ENCODE measurements at places on chromosomes 6 and 20.

- DNase-seq = no peak
Measured at GRCh38 chr6:112145080-112145573, 57.7 kb downstream of the FAM229B start.

DNA sequence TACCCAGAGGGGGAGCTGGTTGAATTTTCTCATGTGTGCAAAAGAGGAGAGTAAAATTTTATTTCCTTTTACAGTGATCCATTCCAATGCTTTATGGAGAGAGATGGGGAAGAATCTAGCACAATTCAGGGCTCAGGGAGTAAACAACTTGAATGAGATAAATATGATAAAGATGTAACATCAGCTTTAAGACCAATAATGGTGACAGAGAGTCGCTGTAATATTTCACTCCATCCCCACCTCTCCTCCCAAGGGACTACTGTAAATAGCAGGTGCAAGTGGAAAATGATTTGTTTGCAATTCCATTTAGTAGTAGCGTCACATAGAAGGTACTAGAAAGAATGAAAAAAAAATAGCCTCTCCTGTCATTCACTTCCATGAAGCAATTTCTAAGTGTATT, 4.8 kb downstream of the CRISP3 start:
- no peak for DNase-seq

DNA sequence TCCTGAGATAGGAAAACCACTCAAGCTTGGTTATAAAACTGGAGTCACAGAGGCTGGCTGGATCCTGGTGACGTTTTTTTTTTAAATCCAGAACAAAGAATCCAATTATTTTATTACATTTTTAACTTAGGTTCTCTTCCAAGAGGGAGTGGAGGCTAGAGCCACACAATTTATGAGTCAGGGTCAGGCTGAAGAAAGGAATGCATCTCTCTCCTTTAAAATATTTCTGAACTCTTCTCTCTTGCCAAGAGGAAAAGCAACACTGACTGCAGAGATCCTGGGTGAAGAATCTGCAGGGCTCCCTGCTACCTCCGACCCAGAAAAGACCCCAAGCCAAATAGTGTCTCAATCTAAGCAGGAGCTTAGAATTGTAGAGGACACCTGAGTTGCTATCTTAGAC, 88.5 kb upstream of the SSTR4 start:
- DNase-seq = no peak

GRCh38 chr20:54212226-54212625, 4.3 kb downstream of the PFDN4 start:
- no peak for DNase-seq

DNA sequence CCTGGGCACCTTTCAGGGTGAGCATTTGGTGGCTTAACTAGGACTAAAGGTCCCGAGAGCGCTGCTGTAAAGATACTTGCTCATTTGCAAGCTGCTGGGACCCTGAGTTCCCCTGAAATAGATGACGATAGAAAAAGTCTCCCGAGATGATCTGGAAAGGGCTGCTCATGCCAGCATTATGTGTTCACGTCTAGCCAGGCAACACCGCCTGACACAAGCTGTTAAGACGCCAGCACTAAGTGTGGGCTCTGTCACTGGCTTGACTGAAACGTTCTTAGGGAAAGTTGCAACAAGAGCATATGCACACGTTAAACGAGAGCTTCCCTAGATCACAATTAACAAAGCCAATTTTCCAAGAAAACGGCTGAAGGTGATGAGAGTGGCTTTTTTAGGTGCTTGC, 113.7 kb downstream of the SLC23A2 start:
- no peak for DNase-seq

- no peak for DNase-seq
Measured at GRCh38 chr6:109767961-109768360, 76.9 kb downstream of the FIG4 start.

GRCh38 chr20:51747182-51747911, 20.8 kb downstream of the ATP9A start:
- no peak for DNase-seq

DNA sequence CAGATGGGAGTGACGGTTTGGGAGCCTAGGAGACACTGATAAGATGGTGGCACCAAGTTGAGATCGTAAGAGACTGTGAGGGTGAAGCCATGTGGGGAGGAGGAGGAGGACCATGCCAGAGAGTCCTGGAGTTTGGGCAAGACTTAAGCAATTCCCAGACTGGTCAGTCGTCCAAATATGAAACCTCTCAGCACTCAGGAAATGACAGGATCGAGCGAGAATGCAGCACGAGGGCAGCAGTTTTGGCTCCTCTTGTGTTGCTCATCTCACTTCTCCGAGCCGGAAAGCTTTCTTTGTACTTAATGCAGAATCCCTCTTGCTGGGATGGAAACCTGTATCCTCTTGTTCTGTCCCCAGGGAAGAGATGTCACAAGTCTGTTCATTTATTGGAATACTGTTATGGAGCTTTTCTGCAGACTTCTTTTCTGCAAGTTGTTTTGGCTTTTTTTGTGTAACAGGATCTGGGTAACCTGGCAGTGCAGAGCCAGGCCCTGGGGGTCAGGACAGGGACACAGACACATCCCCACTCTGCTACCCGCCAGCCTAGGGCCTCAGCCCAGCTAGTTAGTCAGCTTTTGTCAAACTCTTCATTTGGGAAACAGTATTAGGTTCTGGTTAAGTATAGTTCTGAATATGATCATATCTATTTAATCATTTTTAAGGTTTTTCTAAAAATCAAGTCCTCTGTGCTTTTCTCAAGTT, 34.3 kb downstream of the FNDC1 start:
- DNase-seq = no peak

DNA sequence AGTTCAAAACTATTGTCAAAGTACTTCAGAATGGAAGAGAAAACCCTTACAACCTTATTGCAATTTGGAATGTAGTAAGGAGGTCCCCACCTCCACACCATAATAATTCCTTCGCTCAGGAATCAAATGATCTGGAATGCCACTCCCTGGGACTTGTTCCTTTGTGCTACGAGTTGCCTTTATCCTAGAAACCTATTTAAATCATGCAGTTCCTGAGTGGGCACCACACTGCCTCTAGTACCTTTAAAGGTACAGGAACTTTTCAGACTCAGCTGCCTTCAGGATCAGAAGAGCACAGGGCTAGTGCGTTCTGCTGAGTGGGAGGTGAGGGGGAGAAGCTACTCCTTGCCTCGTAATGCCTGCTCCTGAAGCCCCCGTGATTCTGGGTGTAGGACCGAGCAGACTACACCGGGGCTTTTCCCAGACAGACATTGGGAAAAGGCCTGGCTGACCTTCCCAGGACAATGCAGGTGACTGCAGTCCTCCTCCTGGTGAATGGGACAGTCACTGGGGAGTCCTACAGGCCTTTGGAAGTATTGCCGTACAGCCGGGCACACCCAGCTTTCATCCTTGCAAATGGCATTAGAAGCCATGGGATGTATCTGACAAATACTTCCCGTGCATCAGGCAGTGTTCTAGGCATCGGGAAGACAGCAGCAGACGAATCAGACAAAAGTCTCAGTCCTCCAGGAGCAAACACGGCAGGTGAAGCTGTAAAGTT, 11.8 kb upstream of the TUBB2B start:
- DNase-seq = no peak

GRCh38 chr6:154428897-154429296, 72.3 kb upstream of the IPCEF1 start:
- no peak for DNase-seq

GRCh38 chr6:72968704-72969103, 256.6 kb downstream of the KHDC1L start:
- no peak for DNase-seq

DNA sequence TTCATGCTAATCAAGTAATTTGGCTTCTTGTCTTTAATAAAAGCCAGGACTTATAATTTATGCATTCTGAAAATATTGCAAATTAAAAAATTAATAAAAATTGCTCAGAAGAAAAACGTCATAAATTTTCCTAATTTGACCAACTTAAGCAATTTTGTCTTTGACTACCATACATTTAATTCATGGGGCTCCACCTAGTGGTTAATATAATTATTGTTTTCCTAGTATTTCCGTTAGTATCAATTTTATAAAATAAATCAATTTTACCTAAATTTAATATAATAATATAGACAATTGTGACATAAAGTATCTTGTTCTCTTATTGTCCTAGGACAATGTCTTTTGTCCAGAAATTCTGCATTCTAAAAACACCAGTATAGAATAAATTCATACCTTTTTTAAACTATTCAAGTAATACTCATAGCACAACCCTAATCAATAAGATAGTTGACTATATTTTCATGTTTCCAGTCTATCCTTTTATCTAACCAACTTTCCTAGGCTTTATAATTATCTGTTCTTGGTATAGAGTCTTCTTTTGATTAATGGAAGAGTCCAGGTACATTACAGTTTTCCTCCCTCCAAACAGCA, 319.9 kb downstream of the TRDN start:
- DNase-seq = peak; percentile 27

- DNase-seq = no peak
Measured at GRCh38 chr6:161233986-161234661, 39.7 kb downstream of the AGPAT4 start.

DNA sequence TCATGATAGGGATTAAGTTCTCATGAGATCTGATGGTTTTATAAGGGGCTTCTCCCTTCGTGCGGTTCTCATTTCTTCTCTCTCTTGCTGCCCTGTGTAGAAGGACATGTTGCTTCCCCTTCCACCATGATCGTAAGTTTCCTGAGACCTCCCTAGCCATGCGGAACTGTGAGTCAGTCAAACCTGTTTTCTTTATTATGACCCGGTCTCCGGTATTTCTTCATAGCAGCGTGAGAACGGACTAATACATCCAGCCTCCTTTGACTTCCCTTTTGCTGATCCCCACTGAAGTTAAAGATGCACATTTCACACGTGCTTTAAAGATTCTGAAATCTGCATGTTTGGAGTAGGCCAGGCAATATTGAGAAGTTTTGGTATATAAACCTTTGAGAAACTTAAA, 543.1 kb downstream of the PRKN start:
- no peak for DNase-seq

DNA sequence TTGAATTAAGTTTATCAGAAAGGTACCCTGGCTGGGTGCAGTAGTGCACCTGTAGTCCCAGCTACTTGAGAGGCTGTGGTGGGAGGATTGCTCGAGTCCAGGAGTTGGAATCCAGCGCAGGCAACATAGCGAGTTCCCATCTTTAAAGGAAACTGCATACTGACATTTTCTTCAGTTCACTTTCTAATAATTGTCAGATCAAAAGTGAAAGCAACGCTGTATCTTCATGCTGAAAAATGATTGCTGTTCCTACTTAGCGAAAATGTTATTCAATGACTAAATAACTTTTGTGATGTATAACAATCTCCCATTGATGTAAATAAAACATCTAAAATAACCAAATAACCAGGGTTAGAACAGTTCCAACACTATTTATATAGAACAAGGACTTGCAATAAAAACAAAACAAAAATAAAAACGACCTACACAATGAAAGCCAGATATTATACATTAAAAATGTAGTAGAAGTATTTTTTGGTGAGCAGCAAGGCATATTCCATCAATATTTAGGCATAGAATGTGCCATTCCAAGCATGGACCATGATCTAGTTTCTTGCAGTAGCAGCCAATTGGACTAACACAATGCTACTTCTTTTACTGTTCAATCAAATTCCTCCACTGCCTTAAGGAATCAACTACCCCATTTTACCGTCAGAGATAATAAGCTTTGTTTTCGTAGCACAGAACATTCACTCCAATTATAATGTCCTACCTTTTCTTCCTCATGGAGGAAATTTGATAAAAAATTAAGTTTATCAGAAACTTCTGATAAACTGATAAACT, 1.5 kb downstream of the LATS1 start:
- DNase-seq = peak; percentile 28

GRCh38 chr6:81998432-81998831, 246.0 kb upstream of the TENT5A start:
- no peak for DNase-seq

- no peak for DNase-seq
Measured at GRCh38 chr20:43514648-43514999, 7.1 kb downstream of the L3MBTL1 start.

GRCh38 chr6:170523256-170524171, 29.6 kb downstream of the PSMB1 start:
- DNase-seq = peak; percentile 55

- no peak for DNase-seq
Measured at GRCh38 chr6:42147138-42147562, 4.7 kb upstream of the C6orf132 start.

GRCh38 chr6:33849500-33850075, 45.8 kb upstream of the MLN start:
- DNase-seq = no peak

DNA sequence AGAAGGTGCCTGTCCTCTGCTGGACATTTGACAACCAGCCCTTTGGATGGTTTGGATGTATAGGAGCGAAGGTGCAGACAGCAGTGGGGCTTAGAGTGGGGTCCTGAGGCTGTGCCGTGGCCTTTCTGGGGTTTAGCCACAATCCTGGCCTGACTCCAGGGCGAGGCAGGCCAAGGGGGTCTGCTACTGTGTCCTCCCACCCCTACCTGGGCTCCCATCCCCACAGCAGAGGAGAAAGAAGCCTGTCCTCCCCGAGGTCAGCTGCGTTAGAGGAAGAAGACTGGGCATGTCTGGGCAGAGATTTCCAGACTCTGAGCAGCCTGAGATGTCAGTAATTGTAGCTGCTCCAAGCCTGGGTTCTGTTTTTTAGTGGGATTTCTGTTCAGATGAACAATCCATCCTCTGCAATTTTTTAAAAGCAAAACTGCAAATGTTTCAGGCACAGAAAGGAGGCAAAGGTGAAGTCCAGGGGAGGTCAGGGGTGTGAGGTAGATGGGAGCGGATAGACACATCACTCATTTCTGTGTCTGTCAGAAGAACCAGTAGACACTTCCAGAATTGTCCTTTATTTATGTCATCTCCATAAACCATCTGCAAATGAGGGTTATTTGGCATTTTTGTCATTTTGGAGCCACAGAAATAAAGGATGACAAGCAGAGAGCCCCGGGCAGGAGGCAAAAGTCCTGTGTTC, 1.3 kb upstream of the CDKN1A start:
- no peak for DNase-seq

- no peak for DNase-seq
Measured at GRCh38 chr6:121521164-121521555, 85.7 kb downstream of the GJA1 start.

GRCh38 chr6:31717499-31718222, 2.5 kb downstream of the LY6G6D start:
- no peak for DNase-seq

DNA sequence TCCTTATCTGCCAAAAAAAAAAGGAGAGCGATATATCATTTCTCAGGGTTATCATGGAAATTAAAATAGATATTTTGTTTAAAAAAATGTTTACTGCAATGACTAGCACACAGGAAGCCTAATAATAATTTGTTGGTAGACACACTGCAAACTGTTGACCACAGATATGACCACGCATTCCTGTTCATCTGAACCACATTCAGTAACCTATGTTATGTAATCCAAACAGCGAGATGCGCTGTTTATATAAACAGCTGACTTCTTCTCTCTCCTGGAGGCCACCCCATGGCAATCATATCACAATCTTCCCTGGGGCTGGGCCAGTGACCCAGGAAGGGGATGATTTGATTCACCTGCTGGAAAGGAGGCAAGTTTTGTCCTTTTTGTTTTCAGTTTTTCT, 129.3 kb upstream of the UST start:
- no peak for DNase-seq

DNA sequence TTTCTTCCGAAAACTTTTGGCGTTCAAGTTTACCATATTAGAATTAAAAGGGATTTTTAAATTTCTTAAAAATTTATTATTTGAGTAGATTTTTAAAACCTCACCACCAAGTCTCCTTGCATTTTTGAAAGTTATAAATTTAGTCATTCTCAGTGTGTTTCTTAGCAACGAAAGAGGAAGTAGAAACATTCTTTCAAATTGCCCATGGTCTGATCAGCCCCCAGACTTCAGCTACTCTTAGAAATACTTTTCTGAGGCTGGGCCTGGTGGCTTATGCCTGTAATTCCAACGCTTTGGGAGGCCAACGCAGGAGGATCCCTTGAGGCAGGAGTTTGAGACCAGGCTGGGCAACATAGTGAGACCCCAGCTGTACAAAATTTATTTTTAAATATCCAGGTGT, 15.1 kb upstream of the RTF2 start:
- no peak for DNase-seq
